Activated T-cell treated with anti-CD3 and anti-CD28 coated beads for 24 hours (primary cell): ENCODE measurements at places on chromosomes 1 and 21.

DNA sequence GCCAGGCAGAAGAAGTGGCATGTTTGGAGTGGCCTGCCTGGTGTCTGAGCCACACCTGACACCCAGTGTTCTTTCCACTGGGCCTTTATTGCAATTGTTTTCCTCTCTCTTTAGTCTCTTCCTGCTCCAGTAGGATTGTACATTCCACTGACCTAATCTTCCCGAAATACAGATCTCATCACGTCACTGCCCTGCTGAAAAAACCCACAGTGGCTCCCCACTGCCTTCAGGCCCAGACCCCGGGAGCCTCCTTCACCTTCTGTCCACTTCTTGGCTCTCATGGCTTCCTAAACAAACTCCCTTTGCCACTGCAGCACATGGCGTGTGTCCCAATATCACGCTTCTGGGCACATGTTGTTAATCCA is 25.3 kb upstream of the ATP5PO start:
- no peak for DNase-seq

DNA sequence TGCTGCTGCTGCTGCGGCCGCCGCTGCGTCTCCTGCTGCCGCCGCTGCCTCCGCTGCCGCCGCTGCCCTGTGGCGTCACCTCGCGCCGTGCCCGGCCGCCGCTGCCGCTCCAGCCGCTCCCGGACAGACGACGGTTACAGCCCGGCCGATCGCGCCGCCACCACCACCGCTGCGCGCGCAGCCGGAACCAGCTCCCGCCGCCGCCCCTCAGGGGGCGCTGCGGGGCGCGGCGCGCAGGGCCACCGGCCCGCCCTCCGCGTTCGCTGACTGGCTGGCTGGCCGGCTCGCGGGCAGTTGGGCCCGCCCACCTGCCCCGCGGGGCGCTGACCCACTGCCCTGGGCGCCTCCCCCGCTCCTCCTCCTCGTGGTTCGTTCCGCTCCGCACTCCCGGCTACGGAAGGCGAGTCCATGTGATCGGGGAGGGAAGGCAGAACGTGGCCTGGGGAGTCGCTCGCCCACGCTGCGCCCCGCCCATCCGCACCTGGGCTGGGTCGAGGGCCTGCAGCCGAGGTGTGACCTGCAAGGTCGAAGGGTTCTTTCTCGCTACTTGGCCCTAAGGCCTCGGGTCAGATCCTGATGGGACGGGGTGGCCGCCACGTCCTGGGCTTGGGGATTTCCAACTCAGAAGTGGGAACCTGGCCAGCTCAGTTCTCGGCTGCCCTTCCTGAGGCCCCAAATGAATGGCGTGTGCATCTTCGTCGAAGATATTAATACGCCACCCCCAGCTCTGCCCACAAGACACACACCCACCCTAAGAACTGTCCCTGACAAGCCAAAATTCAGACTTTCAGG is at the start of gene PTP4A2:
TSS of gene PTP4A2 (minus strand) at position 185 of the 792 bp plus-strand sequence. CDS start 19,303 bp downstream, outside the sequence.
- DNase-seq: peak; percentile 78

- DNase-seq: no peak
Observed at GRCh38 chr1:245486775-245487470, 332.1 kb downstream of the KIF26B start.

- no peak for DNase-seq
Observed at GRCh38 chr1:86965012-86965826, 50.8 kb downstream of the HS2ST1 start.

DNA sequence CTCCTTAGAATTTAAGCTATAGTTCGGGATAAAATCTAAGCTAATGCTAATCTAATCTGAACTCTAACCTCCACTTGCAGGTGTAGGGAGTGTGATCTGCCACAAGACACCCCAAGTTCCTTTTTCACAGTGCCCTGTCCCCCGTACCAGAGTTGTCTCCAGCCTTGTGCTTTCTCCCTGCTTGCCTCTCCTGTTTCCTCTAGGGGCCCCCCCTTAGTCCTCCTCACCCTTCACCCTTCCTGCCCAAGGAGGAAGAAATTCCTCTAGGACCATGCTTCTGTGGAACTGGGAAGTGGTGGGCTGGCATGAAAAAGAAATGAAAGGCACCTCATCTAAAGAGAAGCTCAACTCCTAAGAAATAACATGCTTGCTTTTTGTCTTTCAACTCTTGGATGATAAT is 50.2 kb upstream of the BCL9 start:
- DNase-seq: no peak

DNA sequence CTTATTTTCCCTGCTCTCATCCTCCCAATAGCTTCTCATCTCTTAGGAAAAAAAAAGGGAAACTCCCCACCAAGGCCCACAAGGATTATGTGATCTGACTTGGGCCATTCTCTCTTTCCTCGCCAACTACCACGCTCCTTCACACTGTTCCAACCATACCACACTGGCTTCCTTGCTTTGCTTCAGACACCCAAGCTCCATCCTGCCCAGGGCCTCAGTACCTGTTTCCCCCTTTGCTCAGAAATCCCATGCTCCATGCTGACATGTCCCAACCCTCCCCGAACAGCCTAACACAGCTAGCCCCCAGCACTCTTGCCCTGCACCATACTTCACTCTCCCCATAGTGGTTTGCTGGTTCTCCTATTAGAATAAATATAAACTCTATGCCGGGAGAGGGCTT is 39.2 kb downstream of the MAB21L3 start:
- no peak for DNase-seq

DNA sequence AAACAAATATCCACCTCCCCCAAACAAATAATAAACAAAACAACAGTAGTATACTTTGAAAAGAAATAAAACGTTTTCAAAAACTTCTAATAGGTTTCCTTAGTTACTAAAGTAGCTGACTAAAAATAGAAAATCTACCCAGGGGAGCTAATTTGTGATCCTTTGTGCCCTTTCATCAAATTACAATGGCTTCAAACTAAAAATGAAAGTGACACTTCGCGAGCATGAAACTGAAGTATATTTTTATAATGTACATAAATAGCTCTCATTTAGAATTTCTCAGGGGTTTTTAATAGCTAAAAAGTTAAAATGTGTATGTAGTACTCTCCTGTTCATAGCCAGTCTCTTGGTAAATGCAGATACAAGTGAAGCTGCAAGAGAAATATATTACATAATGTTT is 78.4 kb downstream of the BRINP3 start:
- DNase-seq: no peak

GRCh38 chr1:54604572-54605370 is 18.6 kb downstream of the FAM151A start:
- no peak for DNase-seq

DNA sequence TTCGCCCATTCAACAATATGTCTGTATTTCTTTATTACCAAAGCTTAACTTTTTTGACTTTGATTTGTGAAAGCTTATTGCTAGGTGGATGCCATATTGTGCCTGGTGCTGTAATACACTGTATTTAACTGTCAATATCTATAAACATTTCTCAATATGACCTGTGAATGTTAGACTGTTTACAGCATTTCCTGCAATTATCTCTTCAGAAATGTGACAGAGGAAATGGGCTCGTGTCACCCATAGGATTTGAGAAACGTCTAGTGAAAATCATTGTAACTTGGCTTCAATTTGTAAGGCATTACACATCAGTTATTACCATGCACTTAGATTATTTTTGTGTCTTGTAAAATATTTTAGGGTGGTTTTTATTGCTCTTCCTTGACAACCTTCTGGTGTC is 237.8 kb upstream of the ADGRL2 start:
- DNase-seq: no peak

- DNase-seq: no peak
Observed at GRCh38 chr1:17121881-17122280, 2.6 kb upstream of the PADI2 start.

- no peak for DNase-seq
Observed at GRCh38 chr1:36055706-36056105, 28.2 kb upstream of the TEKT2 start.

DNA sequence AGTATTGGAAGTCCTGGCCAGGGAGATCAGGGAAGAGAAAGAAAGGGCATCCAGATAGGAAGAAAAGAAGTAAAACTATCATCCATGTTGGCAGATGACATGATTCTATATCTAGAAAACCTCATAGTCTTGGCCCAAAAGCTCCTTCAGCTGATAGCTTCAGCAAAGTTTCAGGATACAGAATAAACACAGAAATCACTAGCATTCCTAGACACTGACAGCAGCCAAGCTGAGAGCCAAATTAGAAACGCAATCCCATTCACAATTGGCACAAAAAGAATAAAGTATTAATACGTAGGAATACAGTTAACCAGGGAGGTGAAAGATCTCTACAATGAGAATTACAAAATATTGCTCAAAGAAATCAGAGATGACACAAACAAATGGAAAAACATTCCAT is 44.6 kb downstream of the ZFYVE9 start:
- DNase-seq: no peak

- DNase-seq: no peak
Observed at GRCh38 chr1:15692121-15692682, 8.1 kb downstream of the PLEKHM2 start.

DNA sequence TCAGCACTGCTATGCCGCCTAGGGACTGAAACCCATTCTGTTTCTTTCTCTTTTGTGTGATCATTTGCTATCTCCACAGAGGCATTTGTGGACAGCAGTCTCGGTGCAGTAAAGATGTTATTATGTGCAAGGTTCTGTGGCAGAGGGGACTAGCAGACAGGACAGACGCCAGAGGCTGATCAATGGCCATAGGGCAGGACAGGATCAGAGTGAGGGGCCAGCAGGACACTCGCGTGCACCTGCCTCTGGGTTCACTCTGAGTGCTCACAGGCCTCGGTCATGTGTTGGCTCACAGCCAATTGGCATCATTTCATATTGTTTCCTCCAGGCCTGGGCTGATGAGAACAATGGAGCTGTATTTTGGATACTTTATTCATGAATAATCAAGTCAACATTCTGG is 212.6 kb downstream of the TGFB2 start:
- DNase-seq: no peak

DNA sequence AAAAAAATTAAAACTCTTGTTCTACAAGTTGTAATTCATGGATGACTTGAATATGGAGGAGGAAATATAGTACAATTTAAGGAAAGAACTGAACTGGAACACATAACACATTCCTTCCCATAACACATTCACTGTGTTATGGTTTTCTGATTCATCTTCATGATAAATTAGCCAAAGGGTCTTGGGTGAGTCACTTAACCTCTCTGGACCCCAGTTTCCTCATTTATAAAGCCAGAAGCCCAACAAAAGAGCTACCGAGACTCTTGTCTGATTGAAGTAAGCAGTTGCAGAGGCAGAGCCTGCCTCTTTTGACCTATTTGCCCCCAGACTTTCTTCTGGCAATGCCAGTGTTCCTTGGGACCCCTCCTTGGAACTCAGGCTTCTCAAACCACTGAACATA is 161.9 kb upstream of the KCTD3 start:
- DNase-seq: no peak

GRCh38 chr1:94541246-94542087 is at the start of gene F3:
Gene F3, minus strand, starts transcription at chr1:94541759. Its CDS starts 123 bp downstream, at chr1:94541636.
- DNase-seq: peak; percentile 72

DNA sequence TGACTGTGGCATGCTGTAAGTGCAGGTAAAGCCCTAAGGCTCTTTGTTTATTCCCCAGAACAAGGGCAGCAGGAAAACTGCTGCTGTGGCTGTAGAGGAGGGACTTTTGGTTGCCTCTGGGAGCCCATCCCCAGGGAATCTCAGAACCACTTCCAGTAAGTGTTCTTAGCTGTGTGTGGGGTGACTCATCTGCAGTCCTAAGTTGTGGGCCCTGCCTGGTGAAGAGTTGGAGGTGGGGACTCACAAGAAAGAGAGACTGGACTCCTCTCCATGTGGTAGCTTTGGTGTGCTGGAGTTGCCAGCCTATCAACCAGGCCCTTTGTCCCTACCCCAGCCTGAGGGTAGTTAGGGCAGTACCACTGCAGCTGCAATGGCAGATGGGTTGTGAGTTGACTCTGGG is 24.0 kb upstream of the DENND1B start:
- DNase-seq: no peak

DNA sequence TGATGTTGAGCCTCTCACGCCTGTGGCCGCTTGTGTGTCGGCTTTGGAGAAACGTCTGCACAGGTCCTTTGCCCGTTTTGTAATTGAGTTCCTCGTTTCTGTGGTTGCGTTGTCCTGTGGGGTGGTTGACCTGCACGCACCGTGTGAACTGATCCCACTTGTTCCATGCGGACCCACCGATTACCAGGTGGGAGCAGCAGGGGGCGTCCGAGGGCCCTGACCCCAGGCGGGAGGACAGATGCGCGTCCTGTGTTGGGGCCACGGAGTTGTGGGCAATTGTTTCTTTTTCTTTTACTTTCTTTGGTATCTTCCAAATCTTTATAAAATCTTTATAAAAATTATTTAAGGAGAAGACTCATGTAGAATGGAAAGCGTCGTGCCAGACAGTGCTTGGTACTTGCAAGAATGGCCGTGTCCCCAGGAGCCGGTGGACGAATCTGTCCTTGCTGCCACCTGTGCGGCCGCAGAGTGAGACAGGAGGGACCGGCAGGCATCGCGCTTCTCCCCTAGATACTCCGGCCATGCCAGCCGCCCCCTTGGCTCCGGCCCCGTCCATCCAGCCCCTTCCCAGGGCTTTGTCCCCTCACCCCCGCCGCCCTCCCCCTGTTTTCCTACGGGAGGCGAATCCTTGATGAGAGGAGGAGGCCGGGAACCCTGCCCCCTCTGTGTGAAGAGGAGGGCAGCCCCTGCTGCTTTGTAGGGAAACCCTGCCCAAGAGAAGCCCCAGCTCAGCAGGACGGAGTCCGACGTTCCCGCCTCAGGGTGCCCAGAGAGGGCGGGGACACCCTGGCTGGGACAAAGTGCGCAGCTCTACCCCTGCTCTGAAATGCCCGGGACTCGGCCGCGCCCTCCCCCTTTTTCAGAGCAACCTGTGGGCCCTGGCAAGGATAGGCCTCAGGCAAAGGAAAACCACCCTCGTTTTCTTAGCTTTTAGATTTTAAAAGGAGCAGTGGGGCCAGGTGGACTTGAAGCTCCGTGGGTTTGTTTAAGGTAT is 41.7 kb downstream of the PRKCZ start:
- DNase-seq: peak; percentile 16

- no peak for DNase-seq
Observed at GRCh38 chr1:21157054-21157453, 19.6 kb downstream of the EIF4G3 start.

DNA sequence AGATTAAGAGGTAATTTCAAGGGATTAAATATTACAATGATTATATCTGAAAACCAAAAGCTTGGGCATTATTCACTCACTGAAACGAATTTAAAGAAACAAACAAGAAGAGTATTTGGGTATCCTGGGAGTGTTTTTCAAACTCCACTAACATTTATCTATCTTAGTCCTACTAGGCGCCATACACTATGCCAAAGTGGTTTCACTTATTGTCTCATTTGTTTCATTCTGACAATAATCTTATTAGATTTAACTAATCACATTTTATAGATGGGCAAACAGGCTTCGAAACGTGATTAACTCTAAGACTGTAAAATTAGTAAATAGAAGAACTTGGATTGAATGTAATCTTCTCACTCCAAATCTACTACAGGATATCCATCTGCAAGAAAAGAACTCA is 25.4 kb downstream of the ASH1L start:
- no peak for DNase-seq

DNA sequence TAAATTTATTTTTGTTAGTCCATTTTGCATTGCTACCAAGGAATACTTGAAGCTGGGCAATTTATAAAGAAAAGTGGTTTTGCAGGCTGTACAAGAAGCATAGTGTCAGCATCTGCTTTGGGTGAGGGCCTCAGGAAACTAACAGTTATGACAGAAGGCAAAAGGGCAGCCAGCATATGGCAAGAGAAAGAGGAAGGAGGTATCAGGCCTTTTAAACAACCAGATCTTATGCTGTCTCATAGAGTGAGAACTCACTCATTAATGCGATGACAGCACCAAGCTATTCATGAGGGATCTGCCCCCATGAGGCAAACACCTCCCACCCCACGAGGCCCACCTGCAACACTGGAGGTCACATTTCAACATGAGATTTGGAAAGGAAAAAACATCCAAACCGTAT is 898.4 kb downstream of the KCNT2 start:
- no peak for DNase-seq
